ENCODE measurements at places on chromosomes 3 and 15.

DNA sequence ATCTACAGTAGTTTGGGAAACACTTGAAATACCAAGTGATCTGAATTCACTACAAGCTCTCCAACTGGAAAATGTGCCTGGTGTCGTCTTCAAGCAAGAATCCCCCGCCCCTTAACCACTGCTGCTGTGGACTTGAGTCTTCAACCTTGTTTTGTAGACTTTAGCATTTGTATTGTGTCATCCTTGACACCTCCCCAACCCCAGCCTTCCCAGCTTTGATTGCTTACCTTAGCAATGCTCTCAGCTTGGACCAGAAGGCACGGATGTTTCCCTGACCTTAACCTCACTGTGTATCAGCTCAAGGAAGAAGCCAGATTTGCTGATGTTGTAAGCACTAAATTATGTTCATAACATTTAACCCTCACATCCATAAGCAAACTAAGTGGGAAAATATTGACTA lies 146.4 kb downstream of the IGF1R start:
- DNase-seq: no peak

DNA sequence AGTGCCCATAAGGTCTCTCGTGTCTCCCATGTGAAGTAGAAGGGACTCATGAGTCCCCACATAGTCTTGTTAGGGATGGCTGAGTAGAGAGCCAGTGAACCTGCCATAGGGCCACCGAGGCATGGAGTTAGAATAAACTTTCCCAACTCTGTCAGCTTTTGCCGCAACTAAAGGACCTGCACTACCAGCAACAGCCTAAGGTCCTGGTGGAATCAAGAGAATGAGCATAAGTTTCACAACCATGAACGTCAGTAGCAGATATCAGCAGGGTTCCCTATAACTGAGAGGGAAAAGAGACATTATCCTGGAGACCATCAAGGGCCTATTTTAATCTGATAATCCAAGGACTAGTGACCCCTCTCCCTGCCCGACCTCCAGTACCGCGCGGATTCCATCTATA lies 60.3 kb upstream of the FNDC3B start:
- DNase-seq: no peak

DNA sequence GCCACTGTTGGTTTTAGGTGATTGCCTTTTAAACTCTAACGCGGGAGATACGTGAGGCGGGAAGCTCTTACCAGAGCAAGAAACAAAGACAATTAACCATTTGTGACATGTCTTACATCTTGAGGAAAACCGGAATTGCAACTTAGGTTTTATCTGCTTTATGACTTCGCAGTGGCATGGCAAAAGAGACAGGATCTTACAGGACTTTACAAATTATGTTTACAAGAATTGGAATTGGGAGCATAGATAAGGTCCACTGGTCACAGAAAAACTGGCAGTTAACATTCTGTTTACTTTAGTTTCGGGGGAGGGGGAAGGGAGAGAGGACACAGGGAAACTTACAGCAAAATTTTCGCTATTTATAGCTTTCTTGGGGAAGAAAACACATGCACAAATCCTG lies 1119.6 kb downstream of the ZPLD1 start:
- no peak for DNase-seq

DNA sequence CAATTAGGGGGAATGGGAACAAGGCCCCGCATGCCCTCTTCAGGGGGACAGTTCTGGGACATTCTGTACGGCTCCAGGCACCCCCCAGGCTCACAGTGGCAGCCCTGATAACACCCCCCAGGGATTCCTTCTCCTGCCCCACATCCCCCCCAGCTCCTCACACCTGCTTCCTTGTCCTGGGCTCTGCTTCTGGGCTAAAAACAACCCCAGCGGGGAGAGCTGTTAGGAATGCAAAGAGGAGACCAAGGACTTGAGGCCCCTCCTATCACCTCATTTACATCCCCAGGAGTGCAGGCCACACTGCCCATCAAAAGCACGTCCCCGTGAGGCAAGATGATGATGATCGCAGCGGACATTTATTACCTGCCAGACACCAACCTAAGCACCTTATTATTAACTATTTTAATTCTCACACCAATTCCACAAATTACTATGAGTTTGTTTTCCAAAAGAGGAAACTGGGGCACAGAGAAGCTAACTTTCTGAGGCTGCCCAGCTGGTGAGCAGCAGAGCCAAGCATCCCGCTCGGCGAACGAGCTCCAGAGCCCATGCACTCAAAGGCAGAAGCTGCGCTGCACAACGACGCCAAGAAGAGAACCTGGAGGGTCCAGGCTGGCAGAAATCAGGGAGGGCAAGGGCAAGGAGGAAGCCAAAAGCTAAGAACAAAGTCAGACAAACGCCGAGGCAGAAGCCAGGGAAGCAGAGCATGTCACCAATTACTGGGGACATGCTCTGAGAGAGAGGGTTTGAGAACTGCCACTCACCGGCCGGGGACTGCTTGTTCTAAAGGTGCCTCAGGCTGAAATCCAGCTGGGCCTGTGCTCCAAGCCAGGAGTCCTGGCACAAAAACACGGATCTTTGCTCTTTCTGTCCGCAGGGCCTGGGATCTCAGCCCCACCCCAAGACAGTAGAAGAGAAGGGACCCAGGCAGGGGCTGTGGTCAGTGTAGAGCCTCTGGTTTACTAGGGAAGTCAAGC lies 76.2 kb upstream of the NSMCE3 start:
- no peak for DNase-seq

DNA sequence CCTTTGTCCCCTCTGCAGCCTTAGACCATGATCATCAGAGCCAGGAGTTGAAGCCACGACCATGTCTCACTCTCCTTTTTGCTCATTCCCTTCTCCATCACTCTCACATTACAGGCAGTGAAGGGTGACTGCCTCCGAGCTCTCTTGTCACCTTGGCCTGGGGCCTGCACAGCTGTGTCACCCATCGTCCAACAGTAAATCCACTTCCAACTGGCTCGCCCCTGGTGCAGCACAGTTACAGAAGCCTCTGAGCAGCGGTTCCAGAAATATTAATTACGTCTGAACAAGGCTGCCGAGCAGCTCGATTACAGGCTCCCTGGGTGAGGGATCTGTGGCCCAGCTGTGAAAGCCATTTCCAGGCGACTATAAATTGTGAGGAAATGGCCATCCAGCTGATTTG lies 528.2 kb downstream of the NR2F2 start:
- no peak for DNase-seq

DNA sequence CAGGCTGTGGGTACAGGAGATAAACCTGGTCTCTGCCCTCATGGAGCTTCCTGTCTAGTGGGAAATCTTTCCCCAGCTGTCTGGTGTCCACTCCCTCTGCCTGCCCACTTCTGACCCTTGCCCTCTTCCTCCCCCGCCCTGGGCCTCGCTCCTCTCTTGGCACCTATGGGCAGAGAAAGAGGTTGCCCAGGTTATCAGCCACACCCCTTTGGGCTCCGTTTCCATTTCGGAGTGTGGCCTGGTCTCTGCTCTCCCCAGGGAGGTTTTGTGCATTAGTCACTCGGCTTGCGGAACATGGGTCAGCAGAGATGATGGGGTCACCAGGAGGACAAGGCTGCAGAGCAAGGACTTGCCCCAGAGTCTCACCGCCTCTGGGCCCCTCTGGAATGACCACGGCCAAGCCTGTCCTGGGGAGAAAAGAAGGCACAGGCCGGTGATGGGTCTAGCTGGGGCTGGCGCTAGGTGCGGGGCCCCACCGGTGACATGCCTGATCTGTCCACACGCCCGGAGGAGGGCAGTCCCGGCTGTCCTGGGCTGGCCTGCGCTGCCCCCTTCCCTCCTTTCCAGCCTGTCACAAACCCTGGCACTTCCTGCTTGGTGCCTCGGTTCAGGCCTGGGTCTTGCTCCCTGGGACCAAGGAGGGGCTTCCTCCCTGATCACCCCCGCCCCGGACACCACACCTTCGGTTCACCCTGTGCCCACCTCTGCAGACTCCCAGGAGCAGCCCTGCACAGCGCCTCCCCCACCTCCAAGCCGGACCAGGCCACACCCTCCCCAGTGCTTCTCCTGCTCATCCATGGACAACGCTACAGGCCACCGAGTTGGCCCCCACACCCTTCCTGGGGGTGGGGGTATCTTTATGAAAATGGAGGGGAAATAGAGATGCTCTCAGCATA lies 35.6 kb upstream of the MUC4 start:
- no peak for DNase-seq

GRCh38 chr3:119184796-119185570 lies 11.6 kb downstream of the UPK1B start:
- no peak for DNase-seq

- DNase-seq: no peak
Observed at GRCh38 chr3:185939721-185940120, 1.9 kb upstream of the TRA2B start.

DNA sequence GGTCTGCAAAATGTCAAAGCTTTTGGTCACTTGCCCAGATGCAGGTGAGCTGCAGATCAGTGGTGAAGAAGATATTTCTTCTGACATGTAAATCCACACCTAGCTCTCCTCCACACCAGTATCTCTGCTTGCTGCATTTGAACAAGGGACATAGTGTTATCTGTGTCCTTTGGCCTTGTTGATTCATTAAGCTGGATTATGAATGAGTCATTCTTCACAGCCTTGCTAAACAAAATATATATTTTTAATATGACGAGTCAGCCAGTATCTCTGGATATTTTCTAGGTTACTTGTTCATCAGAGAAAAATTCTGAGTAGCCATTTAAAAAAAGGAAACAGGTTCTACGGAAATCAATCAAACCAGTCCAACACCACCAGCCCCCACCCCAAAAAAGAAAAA lies 190.6 kb upstream of the ADAMTS9 start:
- DNase-seq: no peak

DNA sequence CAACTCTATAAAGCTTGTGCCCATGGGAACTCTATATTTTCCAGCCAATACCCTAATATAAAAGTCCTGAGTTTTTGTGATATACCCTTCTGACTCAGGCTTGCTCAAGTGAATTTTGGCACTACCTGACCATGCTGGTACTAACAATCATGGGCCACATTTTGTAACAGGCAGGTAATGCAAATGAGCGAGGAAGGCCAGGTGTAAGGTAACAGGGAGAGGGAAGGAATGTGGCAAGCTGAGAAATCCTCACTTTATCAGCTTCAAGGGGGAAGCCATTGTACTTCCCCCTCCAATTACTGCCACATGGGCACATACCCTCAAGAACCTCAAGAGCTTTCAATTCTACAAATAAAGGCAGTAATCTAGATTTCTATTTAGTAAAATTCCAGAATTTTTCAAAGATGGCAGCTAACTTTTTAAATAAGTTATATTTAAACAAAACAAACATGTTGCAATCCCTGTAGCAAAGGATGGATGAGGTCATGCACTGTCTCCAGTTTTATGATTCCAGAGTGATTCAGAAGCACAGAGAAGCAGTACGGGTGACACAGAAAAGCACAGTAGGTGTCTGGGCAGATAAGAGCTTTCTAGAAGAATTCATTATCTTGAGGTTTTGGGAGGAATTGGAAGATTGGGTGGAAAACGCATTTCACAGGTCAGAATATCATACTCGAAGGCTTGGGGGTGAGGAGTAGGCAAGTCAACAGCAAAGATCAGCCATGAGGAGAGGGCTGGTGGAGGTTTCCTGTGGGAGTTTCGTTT lies 87.6 kb downstream of the FOXP1 start:
- no peak for DNase-seq

DNA sequence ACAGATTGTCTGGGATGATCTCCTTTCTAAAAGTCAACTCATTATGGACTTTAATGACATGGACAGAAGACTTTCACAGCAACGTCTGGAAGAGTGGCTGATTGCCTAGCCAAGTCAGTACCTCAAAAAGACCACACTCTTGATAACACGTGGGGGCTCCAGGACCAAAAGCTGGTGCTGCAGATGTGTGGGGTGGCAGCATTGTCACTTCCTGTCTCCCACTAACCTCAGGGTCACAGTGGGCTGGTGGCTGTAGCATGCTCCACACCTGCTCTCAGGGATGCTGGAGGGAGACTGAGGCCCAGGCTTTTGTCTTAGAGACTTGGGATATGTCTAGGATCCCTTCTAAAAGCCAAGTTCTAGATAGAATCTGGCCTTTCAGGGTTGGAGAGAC lies 118.1 kb downstream of the APBA2 start:
- no peak for DNase-seq

GRCh38 chr3:27756877-27757276 lies 34.8 kb upstream of the EOMES start:
- no peak for DNase-seq

- DNase-seq: no peak
Observed at GRCh38 chr3:5428607-5429516, 241.4 kb downstream of the EDEM1 start.

GRCh38 chr3:85258326-85258725 lies 299.5 kb downstream of the CADM2 start:
- no peak for DNase-seq

GRCh38 chr3:42755681-42756578 lies 17.1 kb downstream of the CCDC13 start:
- no peak for DNase-seq

DNA sequence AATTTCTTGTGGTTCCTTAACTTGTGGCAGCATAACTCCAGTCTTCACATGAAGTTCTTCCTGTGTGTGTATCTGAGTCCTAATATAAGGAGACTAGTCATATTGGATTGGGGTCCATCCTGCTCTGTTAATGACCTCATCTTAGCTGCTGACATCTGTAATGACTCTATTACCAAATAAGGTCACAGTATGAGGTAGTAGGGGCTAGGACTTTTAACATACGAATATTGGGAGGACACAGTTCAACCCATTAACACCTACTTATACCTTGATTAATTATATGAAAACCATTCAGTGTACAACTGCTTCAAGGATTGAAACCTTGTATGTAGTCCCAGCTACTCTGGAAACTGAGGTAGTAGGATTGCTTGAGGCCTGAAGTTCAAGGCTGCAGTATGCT lies 43.9 kb downstream of the OIP5 start:
- no peak for DNase-seq

GRCh38 chr3:133547432-133548041 lies 25.9 kb upstream of the CDV3 start:
- DNase-seq: no peak

DNA sequence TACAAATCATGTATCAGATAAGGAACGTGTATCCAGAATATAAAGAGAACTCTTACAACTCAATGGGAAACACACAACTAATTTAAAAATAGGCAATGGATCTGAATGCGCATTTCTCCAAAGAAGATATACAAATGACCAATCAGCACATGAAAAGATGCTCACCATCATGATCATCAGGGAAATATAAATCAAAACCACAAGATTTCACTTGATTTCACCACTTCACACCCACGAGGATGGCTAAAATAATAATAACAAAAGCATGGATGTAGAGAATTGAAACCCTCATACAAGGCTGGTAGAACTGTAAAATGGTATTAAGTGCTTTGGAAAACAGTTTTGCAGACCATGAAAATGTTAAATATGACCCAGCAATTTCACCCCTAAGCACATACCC lies 26.7 kb upstream of the SLC12A8 start:
- DNase-seq: no peak

DNA sequence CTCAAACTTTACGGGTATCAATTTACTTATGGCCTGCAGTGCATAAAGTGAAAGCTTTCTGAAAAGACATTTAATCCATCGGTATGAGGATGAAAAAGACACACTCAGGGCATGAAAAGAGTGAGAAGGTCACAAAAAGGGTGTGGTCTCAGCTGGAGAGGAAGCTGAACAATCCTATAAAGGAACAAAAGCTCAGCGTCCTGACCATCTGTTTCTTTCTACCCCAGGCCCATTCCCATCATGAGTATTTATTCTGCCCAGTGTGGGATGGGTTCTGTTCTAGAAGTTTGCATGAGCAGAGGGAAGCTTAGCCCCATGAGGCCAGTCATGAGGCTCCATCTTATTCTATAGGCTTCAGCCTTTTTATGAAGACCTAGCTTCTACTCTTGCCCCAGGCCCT lies 144.6 kb downstream of the LPP start:
- DNase-seq: no peak

GRCh38 chr3:105246536-105246935 lies 120.2 kb upstream of the ALCAM start:
- DNase-seq: no peak

All from cortex of kidney (tissue), 1 donor.